ENCODE measurements at places on chromosomes 12 and 14. TPM values are rescaled to one million over a fixed set of nuclear protein-coding genes. Genes with fewer than 3 reads are reported as not detected.

G2E3 gene
- 26.4 TPM for total RNA-seq

OR4E2 gene
- total RNA-seq, result not detected

PPP1R1A gene
- total RNA-seq, result not detected

EIF2B2 gene
- 31.7 TPM for total RNA-seq

TMBIM4 gene
- 108 TPM for total RNA-seq

TMEM30B gene
- 2.9 TPM for total RNA-seq

PPFIA2 gene
- not detected for total RNA-seq

BICDL1 gene
- 153 TPM for total RNA-seq

- DNase-seq, result peak; percentile 82
These were observed 24.3 kb downstream of the SYNDIG1L start for GRCh38 chr14:74401504-74402241.

DNA sequence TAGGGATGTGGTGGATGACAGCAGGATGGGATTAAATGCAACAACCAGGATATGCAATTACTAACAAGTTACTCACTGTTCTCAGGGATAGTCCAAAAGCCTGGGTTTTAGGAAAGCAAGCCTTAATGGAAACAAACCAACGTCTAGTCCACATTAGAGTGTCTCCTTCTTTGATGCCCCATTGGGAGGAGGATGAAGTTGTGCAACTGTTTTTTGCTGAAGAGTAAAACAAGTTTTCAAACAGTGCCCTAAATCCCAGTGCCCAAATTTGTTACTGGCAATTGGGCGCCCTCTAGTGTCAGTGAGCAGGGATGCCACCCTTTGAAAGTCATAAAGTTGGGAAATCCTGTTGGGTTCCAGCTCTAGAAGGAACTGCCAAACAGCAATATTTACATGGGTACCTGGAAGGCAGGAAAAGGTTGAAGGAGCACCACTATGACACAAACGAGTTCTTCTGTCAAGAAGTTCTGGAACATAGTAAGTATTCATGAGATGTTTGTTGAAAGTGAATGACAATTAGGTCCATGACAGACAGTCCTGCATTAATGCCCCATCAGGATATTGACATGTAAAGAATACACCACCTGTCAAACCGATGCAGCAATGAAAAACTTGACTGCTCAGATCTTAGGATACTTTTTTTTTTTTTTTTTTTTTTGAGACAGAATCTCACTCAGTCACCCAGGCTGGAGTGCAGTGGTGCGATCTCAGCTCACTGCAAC, 11.1 kb upstream of the DPF3 start:
- DNase-seq, result peak; percentile 65

- no peak for DNase-seq
These were observed 24.5 kb downstream of the JDP2 start for GRCh38 chr14:75452324-75452723.

GRCh38 chr12:52148464-52149181, 43.2 kb downstream of the KRT80 start:
- DNase-seq, result no peak

DNA sequence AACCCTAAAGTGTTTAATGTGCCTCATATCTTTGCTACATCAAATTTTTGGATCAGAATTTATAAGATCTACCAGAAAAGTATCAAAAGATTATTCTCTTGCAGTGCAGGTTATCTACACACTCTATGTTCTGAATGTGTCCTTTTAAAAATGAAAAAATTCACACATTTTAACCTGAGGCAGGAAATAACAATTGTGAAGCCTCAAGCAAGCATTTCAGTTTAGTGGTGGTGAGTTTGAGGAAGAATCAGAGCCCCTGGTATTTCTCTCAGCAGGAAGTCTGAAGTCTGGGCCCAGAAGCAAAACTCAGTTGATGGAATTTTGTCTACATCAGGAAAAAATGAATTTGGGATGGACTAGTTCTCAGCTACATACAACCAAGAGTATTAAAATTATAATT, 137.0 kb upstream of the PZP start:
- DNase-seq, result no peak

GRCh38 chr12:112906712-112907414, at the start of gene OAS1:
TSS of gene OAS1 (plus strand) at chr12:112906962. CDS start at chr12:112907040, 78 bp downstream.
- peak; percentile 40 for DNase-seq

GRCh38 chr12:67666605-67667004, 18.1 kb downstream of the DYRK2 start:
- DNase-seq, result no peak

GRCh38 chr12:65335021-65335714, 56.7 kb downstream of the MSRB3 start:
- DNase-seq, result no peak
